Stimulated activated CD4-positive, alpha-beta T cell treated with anti-CD3 and anti-CD28 coated beads, Interleukin-1b, Interleukin-23, amount 100 ng/mL, for 4 hours (primary cell): ENCODE measurements at places on chromosomes 6 and 20.

DNA sequence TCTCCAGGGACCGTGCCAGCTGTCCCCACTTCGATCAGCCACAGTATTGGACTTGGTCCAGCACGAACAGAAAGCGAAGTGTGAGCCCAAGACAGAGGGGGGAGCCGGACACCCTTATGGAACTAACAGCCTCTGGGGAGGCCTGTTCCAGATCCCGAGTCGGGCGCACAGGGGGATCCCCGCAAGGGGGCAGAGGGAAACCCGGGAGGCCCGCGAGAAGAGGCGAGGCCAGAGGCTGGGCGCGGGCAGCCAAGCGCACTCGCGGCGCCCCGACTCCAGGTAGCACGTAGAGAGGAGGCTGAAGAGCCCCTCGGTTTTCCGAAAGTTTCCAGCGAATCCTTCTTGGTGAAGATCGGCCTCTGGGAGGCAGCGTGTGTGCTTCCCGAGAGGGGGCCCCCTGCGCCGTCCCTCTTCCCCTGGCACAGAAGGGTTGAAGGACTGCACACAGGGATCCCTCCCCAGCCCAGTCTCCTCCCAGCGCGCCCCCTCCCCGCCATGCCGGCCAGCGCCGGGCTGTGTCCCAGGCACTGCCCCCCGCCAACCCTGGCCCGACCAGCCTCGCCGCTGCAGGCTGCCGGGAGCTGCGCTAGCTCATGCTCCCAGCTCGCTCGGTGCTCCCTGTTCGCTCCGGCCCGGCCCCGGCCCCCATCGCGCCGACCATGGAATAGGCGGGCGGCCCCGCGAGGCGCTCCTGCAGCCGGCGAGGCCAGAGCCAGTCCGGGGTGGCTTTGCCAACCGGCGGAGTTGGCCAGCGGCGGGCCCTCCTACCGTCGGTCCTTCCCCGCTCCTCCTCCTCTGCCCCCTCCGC lies 577 bp upstream of the SLC24A3 start:
- no peak for DNase-seq

- DNase-seq, result no peak
Measured at GRCh38 chr6:148708707-148709106, 38.1 kb upstream of the UST start.

- DNase-seq, result no peak
Measured at GRCh38 chr20:37988306-37988954, 44.8 kb downstream of the TTI1 start.

- no peak for DNase-seq
Measured at GRCh38 chr6:30135147-30135546, 793 bp upstream of the TRIM40 start.

DNA sequence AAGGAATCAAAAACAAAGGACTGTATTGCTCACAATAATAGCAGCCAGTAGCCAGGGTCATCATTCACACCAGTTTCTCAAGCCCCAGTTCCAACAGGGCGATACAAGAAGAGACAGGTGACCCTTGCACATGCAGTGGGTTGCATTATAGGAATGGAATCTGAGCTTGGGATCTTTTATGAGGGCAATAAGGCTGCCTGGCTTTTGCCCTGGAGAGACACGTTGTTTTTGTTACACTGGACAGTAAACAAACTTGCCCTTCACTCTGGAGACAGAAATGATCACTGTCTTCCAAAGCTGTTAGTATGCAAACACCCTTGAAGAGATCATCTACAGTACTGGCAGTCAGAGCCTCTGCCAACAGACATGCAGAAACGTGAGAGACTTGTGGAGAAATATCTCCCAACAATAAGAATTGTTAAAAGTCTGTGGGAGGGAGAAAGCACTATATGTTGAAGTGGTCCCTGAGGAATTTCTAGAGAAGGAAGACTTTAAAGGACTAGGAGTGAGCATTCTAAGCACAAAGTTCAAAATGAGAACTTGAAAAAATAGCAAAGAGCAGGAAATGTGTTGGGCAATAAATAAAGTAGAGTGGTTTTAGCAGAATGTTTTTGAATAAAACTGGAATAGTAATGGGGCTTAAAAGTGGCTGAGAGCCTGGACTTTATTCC lies 6.2 kb upstream of the COL12A1 start:
- DNase-seq, result no peak

DNA sequence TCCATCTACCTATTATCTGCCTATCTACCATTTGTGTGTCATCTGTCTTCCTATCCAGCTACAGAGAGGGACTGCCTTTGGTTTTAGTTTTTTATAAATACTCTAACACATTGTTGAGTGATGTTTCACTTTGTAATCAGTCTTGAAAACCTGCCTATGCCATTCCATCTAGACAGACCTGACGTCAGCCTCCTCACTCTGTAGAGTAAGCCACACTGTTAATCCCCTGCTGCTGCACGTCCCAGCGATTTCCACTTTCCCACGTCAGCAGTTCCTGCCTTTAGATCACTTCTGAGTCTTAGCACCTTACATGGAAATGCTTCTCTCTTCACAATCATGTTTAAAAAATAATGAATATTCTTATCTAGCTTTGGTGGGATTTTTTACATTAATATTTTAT lies 54.8 kb downstream of the PLG start:
- no peak for DNase-seq

- no peak for DNase-seq
Measured at GRCh38 chr20:46401478-46401860, 4.9 kb downstream of the ELMO2 start.

DNA sequence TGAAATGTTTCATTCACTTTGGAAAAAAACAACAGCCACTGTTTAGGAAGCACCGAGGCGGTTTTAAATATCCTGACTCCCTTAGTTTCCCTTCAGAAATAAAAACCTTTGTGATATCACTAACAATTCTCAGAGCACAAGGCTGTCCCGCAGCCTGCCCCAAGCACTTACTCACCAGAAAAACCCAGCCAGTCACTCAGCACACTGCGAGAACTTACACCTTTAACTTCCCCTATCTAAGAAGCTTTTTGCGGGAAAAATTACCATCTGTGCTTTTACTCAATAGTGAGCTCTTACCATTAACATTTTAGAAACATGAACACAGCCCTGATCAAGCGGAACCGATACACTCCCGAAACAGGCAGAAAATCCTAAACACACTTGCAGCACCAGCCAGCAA lies 9.3 kb downstream of the ZBTB46 start:
- no peak for DNase-seq

- DNase-seq, result no peak
Measured at GRCh38 chr20:56566621-56567020, 33.6 kb downstream of the FAM209B start.

- no peak for DNase-seq
Measured at GRCh38 chr6:149140910-149141290, 176.6 kb upstream of the TAB2 start.

DNA sequence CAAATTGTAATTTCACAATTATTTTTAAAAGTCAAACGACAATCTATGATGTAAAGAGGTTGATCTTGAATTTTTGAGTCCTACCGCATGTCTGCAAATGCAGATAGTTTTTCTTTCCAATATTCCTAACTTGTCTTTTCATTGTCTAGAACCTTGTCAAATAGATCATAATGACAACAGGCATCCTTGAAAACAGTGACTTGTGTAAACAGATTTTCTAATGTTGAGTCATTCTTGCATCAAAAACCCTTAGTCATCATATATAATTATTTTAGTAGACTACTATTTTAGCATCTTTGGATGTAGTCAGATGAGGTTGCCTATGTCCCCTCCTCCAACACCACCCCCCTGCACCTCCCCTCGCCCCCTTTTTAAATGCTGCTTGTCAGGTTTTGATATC lies 43.8 kb downstream of the BMP6 start:
- DNase-seq, result no peak

DNA sequence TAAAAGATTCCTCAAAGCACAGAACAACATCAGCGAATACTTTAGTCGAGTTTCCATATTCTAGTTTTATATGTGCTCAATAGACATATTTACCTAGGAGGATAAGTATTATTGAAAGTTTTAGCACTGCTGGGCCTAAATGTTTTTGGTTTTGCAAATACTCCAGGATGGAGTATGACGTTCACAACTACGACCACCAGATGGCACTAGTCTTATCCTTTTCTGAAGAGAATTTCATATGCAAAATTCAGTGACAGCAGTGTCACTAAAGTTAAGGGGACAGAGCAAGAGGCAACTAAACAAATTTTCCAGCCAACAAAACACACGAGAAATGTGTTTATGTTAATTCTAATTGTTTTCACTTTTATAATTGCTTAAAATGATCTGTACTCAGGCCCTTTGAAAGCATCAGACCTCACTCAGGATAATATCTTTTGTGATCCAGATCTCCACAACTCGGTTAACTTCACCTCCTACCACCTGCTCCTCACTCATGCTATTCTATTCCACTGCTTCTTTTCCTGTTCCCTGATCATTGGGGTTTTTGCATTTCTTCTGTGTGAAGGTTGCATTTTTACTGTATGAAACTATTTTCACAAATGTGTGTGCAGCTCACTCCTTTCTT lies 220.8 kb downstream of the TRDN start:
- DNase-seq, result no peak
